EH (cell line): ENCODE measurements at places on chromosomes 16 and 17.

GRCh38 chr17:48582750-48583069, 4.6 kb upstream of the HOXB4 start:
- no peak for DNase-seq

GRCh38 chr17:47807421-47807820, 14.2 kb downstream of the OSBPL7 start:
- DNase-seq, result no peak

- no peak for DNase-seq
Observed at GRCh38 chr16:85166699-85167588, 54.7 kb upstream of the CIBAR2 start.

DNA sequence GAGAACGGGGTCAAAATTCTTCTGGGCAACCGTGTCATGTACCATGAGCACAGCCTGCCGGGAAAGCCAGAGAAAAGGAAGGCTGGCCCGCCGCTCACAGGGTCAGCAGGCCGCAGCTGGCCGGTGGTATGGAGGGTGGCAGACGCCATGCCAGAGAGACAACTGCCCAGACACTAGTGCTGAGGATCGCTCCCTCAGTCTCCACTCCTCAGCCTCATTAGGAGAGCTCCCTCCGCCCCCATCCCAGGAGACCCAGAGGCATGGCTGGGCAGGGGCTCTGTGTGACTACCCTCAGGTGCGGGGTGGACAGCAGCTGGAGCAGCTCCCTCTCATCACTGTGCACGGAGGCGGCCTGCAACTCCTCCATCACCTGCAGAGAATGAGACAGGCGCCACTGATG, 3.2 kb downstream of the MPP3 start:
- no peak for DNase-seq

GRCh38 chr17:8867361-8867981, at the start of gene PIK3R6:
Gene PIK3R6 (minus strand): TSS chr17:8867674. CDS start chr17:8849794, 17,880 bp downstream.
- DNase-seq, result no peak

DNA sequence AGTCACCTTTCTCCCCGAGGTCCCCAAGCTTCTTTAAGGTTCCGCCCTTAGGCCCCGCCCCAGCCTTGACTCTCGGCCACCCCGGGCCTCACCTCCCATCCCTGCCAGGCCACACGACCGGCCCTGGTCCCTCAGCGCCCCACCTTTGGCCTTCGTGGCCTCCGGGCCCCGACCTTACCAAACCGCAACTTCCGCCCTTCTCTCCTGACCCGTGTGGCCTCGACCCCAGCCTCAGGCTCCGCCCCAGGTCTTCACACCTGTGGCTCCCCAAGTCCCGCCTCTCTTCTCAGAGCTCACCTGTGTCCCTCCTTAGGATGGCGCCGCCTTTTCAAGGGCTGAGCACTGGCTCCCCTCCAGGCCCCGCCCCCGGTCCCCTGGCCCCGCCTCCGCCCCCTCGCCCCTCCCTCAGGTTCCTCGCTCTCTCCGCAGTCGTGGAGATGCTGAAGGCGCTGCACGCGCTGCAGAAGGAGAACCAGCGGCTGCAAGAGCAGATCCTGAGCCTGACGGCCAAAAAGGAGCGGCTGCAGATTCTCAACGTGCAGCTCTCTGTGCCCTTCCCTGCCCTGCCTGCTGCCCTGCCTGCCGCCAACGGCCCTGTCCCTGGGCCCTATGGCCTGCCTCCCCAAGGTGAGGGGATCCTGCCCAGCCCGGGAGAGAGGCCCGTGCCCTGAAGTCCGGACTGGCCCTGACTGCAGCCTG, 10.0 kb upstream of the CISD3 start:
- no peak for DNase-seq

- DNase-seq, result peak; percentile 86
Observed at GRCh38 chr17:45394913-45395568, 37.6 kb downstream of the ARHGAP27 start.
